Coronary artery (tissue), 2 donors: ENCODE measurements at places on chromosomes 11 and 22.

- peak; percentile 97 for DNase-seq
Measured at GRCh38 chr11:64854534-64855502, 10.4 kb upstream of the CDC42BPG start.

- DNase-seq, result no peak
Measured at GRCh38 chr11:30825723-30826122, 239.6 kb upstream of the MPPED2 start.

- DNase-seq, result no peak
Measured at GRCh38 chr11:75560644-75561043, 1.4 kb upstream of the SERPINH1 start.

DNA sequence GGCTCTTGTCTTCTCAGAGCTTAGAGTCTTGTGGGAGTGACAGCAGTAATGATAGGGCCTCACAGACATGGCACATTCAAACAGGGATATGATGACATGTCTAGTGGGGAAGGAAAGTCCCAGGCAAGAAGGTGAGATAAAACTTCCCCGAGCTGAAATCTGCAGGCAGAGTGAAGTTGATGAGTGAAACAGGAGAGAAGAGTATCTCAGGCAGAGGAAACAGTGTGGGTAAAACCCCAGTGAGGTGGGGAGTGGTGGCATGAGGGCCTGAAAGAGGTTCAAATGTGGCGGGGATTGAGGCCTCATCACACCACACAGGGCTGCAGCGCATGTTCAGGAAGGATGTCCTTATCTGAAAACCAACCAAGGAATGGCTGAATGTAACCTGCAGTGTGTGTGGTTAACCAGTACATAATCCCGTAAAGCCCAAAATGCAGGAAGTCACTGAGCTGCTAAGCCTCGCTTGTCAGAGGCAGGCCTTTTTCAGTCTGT, 153.8 kb upstream of the E2F8 start:
- peak; percentile 22 for DNase-seq

GRCh38 chr22:28316014-28316413, 363.6 kb downstream of the TTC28 start:
- DNase-seq, result no peak

DNA sequence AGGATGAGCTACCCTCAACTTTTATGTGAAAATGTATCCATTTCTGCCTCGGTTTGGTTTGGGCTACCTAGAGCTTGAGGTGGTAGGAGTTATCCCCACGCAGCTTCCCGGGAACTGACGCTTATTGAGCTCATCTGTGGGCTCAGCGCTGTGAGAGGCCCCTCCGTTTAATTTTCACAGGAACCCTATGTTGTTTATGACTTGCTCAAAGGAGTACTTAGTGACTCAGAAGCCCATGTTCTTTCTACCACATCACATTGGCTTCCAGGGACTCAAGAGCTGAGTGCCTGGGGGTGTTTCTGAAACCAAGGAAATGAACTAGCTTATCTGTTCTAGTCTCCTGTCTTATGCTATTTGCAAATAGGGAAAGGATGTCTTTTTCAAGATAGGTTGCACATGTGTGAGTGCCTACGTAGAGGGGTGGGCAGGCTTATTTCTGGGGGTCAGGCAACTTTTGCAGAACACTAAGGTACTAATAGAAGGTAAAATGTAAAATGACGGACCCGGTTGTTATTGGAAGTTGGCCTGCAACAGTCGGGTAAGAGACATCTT, 40.5 kb downstream of the MICAL2 start:
- no peak for DNase-seq

DNA sequence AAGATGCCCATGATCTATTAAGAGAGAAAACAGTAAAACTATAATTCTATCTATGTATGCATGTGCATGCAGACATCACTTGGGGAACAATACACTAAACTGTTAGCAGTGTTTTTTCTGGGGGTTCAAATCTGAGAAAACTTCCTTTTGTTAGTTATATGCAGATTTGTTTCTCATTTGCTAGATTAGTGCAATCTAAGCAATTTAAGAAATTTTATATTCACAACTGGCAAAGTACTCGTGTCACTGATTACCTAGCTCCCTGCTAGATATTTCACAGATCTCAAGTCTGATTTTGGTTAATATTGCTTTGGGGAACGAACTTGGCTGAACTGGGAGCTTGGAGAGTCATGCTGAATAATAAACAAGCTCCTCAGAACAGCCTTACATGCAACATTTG, 14.9 kb upstream of the OSBP start:
- DNase-seq, result no peak

DNA sequence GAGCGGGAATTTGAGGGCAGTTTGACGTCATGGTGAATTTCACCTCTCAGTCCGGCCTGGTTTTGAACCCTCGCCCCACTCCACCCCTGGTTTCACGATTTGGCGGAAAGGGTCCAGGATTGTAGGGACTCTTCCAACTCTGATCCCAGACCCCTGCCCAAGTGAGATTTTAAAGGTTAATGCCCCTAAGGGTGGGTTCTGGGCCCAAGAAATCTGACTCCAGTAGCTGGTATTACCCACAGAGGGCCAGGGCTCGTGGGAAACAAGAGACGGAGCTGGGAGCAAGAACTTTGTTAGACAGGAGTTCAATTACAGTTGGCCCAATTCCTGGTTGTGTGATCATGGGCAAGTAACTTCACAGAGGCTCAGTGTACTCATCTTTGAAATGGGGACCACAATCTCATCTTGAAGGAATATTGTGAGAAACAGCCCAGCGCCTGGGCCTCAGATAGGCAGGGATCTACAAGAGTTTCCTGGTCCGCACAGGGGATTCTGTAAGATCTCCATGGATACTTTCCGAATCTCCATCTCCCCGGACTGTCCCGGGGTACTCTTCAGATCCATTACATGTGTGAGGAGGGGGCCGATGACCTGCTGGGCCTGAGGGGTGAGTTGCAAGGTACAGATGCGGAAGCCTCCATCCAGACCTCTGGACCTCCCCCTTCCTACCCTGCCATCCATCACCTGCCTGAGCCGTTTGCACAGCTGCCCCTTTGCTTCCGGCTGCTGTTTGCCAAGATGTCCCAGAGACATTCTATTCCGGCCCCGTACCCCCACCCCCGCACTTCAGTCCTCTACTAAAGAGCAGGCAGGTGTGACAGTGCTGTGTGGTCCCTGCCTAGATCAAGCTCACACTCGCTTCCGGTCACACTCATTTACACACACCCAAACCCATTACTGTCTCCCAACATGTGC, 687 bp upstream of the CALCA start:
- DNase-seq, result no peak

- no peak for DNase-seq
Measured at GRCh38 chr11:38839071-38839470, 2241.0 kb upstream of the RAG2 start.

- no peak for DNase-seq
Measured at GRCh38 chr11:126109941-126110731, 47.5 kb upstream of the CDON start.

- no peak for DNase-seq
Measured at GRCh38 chr22:47631571-47632102, 869.2 kb downstream of the TBC1D22A start.

- no peak for DNase-seq
Measured at GRCh38 chr22:48603621-48604320, 1223.9 kb downstream of the BRD1 start.

GRCh38 chr11:18731949-18732821, 6.2 kb upstream of the IGSF22 start:
- no peak for DNase-seq

DNA sequence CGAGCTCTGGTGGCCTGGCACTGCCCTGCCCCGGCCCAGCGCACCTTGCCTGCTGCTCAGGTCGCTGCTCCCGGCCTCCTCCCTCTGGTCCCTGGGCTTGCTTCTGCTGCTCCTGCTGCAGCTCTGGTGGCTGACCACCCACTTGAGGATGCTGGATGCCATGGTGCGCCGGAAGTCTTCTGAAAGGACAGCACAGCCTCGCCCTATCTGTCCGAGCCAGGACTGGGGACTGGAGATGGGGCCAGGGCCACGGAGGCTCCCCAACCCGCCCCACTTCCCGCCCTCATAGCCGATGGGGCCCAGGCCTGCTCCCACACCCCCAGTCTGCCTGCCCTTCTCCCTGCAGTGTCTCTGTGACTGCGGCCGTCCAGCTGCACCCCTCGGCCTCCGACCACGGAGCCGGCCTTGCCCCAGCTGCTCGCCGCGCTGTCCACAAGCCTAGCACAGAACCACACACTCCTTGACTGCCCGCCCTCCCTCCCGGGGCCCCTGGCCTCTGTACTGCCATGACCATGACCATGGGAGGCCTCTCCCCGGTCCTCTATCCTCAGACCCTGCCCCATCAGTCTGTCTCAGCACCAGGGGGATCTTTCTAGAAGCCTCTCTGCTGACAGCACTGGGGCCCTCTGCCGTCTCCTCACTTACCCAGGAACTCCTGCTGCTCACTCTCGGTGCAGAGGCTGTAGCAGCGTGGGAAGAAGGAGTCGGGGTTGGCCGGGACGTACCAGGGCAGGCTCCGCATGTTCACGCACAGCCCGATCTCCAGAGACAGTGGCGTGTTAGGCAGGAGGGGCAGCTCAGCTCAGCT, 12.7 kb downstream of the TTLL8 start:
- no peak for DNase-seq

DNA sequence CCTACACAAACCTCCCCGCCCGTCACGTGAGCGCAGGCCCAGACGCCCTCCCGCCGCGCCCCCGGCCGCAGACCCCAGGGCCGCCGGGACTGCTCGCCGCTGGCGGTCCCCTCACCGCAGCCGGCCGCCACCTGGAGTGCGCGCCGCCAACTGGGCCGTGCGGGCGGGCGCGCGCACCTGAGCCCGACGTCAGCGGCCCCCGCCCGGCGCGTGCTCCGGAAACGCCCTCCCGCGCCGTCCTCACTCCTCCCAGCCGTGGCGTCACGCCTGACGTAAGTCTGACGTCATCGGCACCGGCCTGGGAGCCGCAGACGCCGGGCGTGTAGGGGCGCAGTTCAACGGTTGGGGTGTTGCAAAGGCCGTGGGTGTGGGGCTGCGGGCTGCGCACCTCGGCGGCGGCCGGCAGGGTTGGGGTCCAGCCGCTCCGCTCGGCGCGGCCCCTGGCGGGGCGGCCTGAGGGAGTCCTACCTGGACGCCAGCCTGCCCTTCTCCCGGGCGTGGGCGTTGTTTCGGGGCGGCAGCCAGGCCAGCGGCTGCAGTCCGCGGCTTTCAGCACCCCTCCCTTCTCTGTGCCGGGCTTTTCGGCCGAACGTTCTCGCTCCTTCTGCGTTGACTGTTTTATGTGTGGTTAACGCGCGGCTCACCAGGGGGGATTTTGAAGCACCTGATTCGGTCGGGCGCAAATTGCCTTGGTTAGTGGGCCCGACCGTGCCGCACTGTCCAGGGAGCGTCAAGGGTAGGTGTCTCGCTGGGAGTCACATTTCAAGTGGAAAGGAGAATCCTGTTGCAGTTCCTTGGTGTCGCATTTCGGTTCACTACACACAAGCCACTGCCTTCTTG, at the start of gene JOSD1:
TSS of gene JOSD1 (minus strand) at position 155 of the 840 bp plus-strand sequence. CDS start 956 bp downstream, outside the sequence.
- peak; percentile 96 for DNase-seq

- DNase-seq, result no peak
Measured at GRCh38 chr11:60504219-60504905, 10.8 kb upstream of the MS4A13 start.

DNA sequence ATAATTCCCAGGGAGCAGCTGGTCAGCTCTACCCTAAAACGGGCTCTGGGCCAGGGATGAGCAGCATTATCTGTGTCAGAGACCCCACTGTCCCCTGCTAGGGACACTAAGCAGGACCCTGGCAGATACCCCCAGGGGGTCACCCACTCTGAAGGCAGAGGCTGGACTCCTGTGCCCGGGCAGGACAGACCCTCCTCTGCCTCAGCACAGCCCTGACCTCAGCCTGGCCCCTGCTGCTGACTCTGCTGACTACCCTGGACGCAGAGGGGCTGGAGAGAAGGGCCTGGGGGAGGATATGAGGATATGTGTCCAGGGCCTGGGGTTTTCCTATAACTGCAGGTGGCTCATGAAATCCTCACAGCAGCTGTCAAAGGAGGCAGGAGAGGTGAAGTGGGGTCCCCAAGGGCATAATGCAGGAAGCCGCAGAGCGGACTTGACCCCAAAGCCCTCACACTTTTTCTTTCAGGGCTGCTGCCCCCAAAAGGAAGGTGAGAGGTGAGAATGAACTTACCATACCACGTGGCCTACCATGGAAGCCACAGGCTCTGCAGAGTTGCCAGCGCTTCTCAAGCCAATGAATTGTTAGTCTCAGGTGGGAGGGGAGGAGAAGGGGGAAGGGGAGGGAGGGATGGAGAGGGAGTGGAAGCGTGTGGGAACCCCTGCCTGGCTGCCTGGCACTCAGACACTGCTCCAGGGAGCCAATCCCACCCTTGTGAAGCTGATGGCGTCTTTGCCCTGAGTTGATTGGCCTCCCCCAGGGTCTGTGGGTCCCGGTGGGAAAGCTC, 76.7 kb upstream of the WNT11 start:
- DNase-seq, result no peak

GRCh38 chr11:79525257-79525656, 84.4 kb upstream of the TENM4 start:
- DNase-seq, result no peak

- peak; percentile 77 for DNase-seq
Measured at GRCh38 chr11:128172046-128172878, 415.1 kb downstream of the ETS1 start.

GRCh38 chr11:78132475-78132874, 7.0 kb downstream of the ALG8 start:
- DNase-seq, result no peak
